ENCODE measurements at places on chromosomes 4 and X.

GRCh38 chrX:68834371-68835103 lies 5.7 kb downstream of the EFNB1 start:
- DNase-seq, result no peak

GRCh38 chr4:184899261-184900134 lies 73.7 kb upstream of the ACSL1 start:
- no peak for DNase-seq

- peak; percentile 60 for DNase-seq
These were observed 13.4 kb downstream of the ARHGEF6 start for GRCh38 chrX:136767104-136767941.

- DNase-seq, result no peak
These were observed 144.3 kb upstream of the NDST3 start for GRCh38 chr4:117889978-117890377.

GRCh38 chr4:132827522-132827921 lies 321.6 kb upstream of the PCDH10 start:
- DNase-seq, result no peak
